ENCODE measurements at places on chromosomes 11 and 22. TPM values are rescaled to one million over a fixed set of nuclear protein-coding genes. Genes with fewer than 3 reads are reported as not detected.

UVRAG gene
- total RNA-seq: 15.7 TPM

ADM gene
- total RNA-seq: 33.0 TPM

EXPH5 gene
- total RNA-seq: 0.75 TPM

- peaks cover 5% of the 10 kb centered on the region for H3K4me1 ChIP-seq
- DNase-seq: no peak
- H3K27ac ChIP-seq: no peak overlapping the region
- no peak overlapping the region for H3K4me3 ChIP-seq
Measured at GRCh38 chr22:30780026-30780425, 85.4 kb downstream of the OSBP2 start.

- no peak for DNase-seq
- no peaks in the 10 kb centered on the region for H3K27me3 ChIP-seq
- H3K27ac ChIP-seq: no peak overlapping the region
- no peaks in the 10 kb centered on the region for H3K4me1 ChIP-seq
Measured at GRCh38 chr22:29673361-29674066, 46.3 kb upstream of the CABP7 start.

- H3K27ac ChIP-seq: no peak overlapping the region
- peaks cover under 1% of the 10 kb centered on the region for H3K4me1 ChIP-seq
- H3K4me3 ChIP-seq: no peak overlapping the region
Measured at GRCh38 chr11:128961645-128962044, 19.0 kb upstream of the TP53AIP1 start.

DNA sequence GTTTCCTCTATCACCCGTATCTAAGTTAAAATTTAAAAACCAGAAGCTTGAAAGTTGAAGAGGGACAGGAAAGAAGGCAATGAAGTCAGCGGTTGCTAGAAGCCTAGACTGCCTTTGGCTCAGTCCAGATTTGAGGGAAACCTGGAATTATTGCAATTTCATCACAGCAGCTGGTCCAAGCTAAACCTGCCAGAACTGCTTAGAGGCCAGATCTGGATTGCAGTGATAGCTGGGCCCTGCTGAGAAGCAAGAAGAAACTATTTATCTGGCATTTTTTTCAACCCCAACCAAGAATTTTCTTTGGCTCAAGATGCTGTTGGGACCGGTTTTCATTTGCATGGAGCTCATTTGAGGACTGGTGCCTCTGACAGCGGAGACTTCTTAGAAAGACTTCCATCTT lies 121.5 kb upstream of the TEAD1 start:
- peaks cover 48% of the 10 kb centered on the region for H3K4me1 ChIP-seq
- H3K27me3 ChIP-seq: no peaks in the 10 kb centered on the region
- H3K27ac ChIP-seq: peak overlapping the region; percentile 79
- no peaks in the 10 kb centered on the region for H3K36me3 ChIP-seq
- H3K4me3 ChIP-seq: no peak overlapping the region

DNA sequence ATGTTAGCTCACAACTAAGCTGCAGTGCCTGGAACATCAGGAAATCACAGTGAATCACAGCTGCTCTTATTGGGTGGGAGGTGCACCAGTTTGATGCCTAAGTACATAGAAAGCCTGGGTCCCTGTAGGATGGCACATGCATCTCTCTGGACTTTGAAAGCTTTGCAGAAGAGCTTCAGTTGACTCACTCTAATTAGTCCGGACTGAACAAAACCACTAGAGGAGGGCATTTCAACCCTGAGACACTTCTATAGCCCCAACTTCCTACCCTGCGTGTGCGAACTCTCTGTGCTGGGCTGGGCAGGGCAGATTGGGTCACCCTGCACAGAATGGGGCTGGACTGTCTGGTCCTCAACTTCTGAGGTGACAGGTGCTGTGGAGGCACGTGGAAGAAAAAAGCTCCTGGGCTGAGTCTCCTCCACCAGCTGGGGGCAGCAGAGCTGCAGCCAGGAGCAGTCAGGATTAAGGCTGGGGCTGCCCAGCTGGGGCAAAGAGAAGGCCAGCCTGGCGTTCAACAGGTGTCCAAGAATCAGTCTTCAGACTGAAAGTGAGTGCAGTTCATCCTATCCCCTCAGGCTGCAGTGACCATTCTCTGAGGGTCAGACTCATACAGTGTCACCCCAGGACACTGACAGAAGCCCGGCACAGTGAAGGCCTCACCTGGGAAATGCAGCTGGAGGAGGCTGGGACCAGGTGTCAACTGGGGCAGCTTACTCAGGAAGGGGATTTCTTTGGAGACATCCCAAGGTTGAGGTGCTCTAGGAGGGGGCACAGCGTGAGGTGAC lies 22.1 kb downstream of the GGTLC2 start:
- no peak overlapping the region for H3K27ac ChIP-seq
- H3K36me3 ChIP-seq: no peaks in the 10 kb centered on the region
- DNase-seq: no peak
- H3K27me3 ChIP-seq: peaks cover 29% of the 10 kb centered on the region

GRCh38 chr11:45347348-45348082 lies 61.4 kb upstream of the SYT13 start:
- peaks cover 48% of the 10 kb centered on the region for H3K27me3 ChIP-seq
- DNase-seq: no peak
- no peaks in the 10 kb centered on the region for H3K4me1 ChIP-seq
- H3K4me3 ChIP-seq: no peak overlapping the region
- no peak overlapping the region for H3K27ac ChIP-seq
- no peaks in the 10 kb centered on the region for H3K36me3 ChIP-seq

DNA sequence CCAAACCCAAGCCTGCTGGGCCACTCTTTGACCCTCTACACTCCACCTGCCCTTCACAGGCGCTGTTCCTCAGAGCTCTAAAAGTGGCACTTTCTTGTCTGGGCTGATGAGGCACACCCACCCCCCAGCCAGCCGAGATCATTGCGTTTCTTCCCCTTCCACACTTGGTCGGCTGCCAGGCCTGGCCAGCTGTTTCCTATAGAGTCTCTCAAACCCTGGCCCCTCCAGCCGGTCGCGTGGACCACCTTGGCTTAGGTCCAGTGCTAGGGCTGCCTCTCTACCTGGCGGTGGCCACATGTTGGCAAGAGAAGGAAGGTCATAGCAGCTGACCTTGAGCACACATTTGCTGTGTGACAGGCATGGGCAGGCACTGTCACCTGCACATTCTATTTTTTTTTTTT lies 60.6 kb downstream of the PPP6R2 start:
- DNase-seq: no peak
- no peaks in the 10 kb centered on the region for H3K27me3 ChIP-seq
- peaks cover 11% of the 10 kb centered on the region for H3K36me3 ChIP-seq
- peaks cover 9% of the 10 kb centered on the region for H3K4me1 ChIP-seq
- peak overlapping the region; percentile 32 for H3K27ac ChIP-seq

- no peaks in the 10 kb centered on the region for H3K4me1 ChIP-seq
- peaks cover 19% of the 10 kb centered on the region for H3K36me3 ChIP-seq
- H3K4me3 ChIP-seq: no peak overlapping the region
- no peaks in the 10 kb centered on the region for H3K27me3 ChIP-seq
Measured at GRCh38 chr11:94885581-94885980, 87.8 kb downstream of the CWC15 start.

DNA sequence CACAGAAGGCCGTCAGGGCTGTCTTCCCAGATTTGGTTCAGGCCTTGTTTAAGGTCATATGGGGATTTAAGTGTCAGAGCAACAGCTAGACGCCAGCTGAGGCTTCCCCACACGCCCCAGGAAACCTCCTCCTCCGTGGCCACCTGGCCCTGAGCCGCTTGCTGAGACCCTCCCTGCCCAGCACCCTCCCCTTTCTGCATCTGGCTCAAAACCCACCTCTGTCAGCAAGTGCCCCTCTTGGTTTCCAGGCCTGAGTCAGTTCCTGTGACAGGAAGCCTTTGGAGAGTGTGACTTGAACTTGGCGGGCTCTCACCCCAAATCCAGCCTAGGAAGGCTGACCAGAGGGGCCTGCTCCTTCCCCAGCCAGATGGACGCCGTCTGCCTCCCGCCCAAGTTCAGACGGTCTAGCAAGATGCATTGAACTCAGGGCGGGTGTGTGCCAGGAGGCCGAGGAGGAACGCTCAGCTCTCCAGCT lies 561 bp downstream of the FXYD2 start:
- no peaks in the 10 kb centered on the region for H3K36me3 ChIP-seq
- H3K4me3 ChIP-seq: no peak overlapping the region
- H3K27ac ChIP-seq: no peak overlapping the region
- H3K4me1 ChIP-seq: no peaks in the 10 kb centered on the region

GRCh38 chr11:119284344-119285157 lies 32.4 kb downstream of the MCAM start:
- peaks cover 3% of the 10 kb centered on the region for H3K4me1 ChIP-seq
- H3K4me3 ChIP-seq: no peak overlapping the region
- H3K27ac ChIP-seq: no peak overlapping the region
- DNase-seq: no peak

DNA sequence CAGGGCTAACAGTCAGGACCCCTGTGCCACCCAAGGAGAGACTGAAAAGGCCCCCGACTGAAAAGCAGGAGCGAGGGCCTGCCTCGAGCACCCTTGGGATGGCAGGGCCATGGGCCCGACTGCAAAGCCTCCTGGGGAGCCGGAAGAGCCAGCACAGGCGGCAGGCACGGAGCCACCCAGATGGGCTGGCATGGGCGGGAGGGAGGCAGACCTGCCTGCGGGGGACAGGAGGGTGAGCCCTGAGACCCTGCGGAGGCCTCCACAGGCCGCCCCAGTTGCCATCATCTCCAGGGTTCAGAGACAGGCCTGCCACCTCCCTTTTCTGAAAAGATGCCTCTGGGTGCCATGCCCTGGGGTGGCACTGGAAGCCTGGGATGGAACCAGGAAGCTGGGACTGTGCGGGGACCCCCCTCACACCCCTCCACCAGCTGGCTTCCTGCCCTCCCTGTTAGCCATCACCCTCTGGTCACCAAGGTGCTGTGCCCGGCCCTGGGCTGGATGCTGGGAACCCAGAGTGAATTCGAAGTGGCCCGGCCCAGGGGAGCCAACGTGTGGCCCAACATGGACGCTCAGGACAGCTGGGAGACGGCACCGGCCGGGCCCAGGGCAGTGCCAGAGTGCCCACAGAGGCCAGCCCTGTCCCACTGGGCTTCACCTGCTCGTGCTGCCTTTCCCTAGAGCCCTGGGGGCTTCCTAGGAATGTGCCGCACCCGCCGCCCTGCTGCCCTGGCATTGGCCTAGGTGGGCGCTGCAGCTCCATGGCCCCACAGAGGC lies 13.8 kb downstream of the TSPAN32 start:
- H3K4me3 ChIP-seq: no peak overlapping the region
- peak overlapping the region; percentile 54 for H3K27ac ChIP-seq
- no peak for DNase-seq
- no peaks in the 10 kb centered on the region for H3K36me3 ChIP-seq

DNA sequence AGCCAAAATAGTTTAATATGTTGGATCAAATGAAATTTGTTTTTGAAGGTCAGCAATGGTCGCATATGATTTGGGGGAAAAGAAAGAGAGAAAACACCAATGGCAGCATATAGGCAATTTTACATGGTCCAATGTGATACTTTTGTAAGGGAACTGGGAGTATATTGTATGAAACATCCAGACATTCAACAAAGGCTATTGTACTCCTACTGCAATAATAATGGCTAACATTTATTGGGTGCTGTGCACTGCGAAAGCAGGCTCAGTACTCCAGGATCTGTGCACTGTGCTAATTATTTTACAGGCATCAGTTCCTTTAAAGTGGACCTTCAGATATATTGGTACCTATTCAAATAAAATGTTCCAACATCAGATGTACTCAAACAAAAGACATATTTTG lies 5.9 kb upstream of the OR10V1 start:
- no peak overlapping the region for H3K4me3 ChIP-seq
- H3K27me3 ChIP-seq: peaks cover 39% of the 10 kb centered on the region
- no peak for DNase-seq
- H3K27ac ChIP-seq: no peak overlapping the region

DNA sequence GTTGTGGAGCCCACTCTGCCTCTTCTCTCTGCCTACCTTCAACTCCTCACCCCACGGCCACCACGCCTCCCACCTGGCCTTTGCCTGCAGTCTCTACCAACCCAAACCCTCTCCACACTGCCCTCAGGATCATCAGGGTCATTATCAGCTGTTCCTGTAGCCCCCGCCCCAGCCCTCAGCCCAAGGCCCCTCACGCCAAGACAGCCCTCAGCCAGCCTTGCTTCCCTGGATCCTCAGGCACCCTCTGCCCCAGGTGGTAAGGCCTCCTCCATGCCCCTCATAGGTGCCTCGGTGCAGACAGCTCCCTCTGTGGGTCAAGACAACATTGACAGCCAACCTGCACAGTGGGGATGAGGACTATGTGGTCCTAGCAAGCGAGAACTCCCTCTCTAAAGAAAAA lies 1.7 kb downstream of the SBF1 start:
- H3K4me1 ChIP-seq: peaks cover 40% of the 10 kb centered on the region
- no peaks in the 10 kb centered on the region for H3K27me3 ChIP-seq
- H3K27ac ChIP-seq: peak overlapping the region; percentile 98
- no peaks in the 10 kb centered on the region for H3K36me3 ChIP-seq
- H3K4me3 ChIP-seq: peak overlapping the region; percentile 97
- no peak for DNase-seq

DNA sequence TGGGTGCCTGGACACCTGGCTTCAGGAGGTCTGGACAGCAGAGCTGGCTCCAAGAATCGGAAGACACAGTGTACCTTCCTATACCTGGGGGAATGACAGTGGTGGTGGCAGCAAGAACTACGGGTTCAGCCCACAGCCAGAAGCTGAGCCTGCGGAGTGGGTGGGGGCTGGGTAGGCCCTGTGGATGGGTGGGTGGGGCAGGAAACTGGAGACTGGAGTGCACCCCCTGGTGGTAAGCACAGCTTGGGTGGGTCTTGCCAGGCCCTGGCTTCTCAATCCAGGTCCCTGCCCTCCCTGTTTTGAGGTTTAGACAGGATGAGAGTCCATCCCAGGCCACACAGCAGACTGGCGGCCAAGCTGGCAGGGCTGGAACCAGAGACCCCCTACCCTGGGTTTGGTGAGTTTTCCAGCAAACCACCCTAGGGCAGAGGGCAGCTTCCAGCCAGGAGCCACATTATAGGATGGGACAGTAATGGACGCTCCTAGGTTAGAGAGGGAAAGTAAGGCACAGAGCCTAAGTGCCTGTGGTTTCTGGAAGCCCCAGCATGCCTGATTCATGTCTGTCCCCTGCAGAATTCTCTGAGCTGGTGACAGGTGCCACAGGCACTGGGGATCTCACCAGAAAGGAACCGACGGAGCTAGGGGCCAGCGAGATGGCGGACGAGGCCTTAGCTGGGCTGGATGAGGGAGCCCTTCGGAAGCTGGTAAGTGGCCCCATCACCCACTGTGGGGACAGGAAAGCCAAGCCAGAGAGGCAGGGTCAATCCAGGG lies 1.7 kb downstream of the SMTN start:
- DNase-seq: no peak
- peak overlapping the region; percentile 79 for H3K27ac ChIP-seq
- H3K27me3 ChIP-seq: no peaks in the 10 kb centered on the region
- H3K36me3 ChIP-seq: peaks cover under 1% of the 10 kb centered on the region

Measured in chondrocyte (in vitro differentiated cells).